ENCODE measurements at places on chromosomes 2 and 18.

DNA sequence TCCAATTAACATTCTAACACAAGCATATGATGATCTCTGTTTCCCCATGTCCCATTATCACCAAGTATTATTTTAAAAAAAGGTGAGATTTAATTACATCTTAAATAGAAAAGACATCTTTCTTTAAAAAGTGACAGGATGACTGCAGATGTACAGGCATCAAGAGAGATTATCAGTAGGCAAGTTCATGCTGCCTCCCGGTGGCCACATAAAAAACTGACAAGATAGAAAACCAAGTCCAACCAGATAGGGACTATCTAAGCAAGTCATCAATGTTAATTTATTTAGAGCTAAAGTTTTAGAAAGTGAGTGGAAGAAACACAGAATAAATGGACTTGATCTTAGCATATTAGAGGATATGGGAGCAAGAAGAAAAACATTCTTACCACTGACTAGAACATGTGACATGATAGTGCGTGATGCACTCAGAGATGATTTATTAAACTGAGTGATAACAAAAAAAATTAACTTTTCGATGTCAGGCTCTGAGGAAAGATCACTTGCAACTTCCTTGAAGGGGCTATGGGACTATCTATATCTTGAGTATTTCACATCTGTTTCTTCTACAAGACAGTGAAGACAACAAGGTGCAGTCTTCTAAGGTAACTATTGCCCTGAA lies 5.4 kb upstream of the TDRD15 start:
- no peak for DNase-seq

DNA sequence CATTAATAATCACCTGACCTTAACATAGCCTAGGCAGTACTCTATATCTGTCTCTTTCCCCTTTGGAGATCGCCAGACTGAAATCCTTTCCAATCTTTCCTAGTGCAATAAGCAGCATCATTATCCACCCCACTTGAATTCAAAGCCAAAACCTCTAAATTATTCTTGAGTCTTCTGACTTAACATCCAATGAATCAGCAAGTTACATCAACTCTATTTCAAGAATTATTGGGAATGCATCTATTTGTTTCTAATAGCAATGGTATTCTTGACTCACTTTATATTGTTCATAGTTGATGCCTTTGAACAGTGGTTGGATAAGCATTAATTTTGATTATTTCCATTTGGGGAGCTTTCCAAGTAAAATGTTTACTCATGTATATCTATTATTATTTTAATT lies 144.8 kb downstream of the ZNF804A start:
- no peak for DNase-seq

- DNase-seq, result no peak
Observed at GRCh38 chr2:98761909-98762308, 31.0 kb upstream of the MGAT4A start.

DNA sequence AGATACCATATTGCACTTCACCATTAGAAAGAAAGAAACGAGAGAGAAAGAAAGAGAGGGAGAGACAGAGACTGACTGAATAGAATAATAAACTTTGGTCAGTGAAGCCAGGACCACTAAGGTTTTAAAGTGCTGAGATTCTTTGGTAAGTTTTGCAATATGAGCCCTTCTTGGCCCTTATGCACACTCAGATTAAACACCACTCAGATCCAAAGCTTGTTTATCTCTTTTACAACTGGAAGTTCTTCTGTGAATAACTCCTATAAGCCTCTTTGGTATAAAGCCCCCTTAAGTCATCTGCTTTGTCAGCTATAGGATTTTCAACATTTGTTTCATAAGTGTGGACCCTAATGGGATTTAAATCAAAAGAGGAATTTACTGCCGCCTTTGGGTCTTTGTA lies 40.8 kb downstream of the PID1 start:
- DNase-seq, result no peak

DNA sequence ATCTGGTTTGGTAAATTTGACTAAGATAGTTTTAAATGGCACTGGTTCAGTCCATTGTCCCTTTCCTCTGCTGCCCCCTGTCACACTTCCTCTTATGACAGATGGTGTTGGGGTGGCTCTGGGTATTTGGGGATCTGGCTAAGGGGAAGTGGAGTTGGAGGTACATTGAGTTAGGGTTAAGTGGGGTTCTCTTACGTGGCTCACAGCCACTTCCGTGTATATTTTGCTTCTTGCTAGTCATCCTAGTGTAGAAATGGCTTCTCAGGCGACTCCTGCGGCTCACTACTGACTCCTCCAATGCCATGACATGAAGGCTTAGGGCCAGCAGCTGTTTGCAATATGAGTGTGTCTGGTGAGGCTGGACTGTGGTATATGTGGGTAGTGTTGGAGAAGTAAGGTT lies 187.0 kb downstream of the HAUS1 start:
- no peak for DNase-seq

DNA sequence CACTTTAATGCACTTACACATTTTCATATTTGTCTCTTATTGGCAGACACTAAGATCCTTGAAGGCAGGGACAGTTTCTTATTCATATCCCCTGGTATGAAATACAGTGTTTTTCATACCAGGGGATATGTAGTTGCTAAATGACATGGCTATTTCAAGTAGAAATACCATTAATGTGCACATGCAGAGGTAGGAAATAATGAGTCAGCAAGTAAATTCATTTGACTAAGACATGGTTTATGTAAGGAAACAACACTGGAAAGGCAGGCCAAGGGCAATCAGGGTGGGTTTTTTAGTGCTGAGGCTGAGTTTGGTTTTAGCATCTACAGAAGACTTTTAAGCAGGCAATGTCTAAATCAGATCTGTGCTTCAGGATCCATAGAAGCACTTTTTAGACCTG lies 155.9 kb downstream of the WDPCP start:
- DNase-seq, result no peak

- no peak for DNase-seq
Observed at GRCh38 chr2:240322991-240323390, 112.5 kb upstream of the GPC1 start.

DNA sequence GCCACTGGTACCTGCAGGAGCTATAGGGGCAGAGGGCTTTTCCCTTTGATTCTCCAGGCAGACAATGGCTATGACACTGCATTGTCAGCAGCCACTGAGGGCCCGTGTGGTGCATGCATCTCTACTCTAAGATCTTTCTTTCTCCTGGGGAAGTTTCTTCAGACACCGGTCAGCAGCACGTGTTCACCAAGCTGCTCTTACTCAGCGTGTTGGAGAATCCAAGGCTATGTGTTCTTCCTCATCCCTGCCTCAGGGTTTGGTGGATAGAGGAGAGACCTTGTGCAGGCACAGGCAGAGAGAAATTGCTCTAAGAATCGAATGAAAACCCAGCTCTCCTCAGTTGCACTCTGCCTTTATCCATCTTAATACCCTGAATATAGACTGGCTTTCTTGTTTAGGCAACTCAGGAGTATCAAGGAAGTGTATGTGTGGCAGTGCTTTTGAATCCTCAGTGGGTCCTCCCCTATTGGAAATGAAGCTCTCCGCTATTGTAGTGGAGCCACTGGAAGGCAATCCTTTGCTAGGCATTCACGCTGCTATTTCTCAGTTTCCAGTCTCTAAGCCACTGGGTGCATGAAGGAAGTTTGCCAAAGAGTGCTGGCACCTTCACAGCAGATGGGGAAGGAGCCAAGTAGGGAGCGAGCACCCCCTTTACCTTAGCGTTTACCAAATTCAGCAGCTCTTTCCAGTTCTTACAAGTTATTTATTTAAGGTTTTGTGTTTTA lies 86.9 kb upstream of the EML6 start:
- DNase-seq, result no peak

- no peak for DNase-seq
Observed at GRCh38 chr2:62854600-62855514, 149.3 kb downstream of the EHBP1 start.

DNA sequence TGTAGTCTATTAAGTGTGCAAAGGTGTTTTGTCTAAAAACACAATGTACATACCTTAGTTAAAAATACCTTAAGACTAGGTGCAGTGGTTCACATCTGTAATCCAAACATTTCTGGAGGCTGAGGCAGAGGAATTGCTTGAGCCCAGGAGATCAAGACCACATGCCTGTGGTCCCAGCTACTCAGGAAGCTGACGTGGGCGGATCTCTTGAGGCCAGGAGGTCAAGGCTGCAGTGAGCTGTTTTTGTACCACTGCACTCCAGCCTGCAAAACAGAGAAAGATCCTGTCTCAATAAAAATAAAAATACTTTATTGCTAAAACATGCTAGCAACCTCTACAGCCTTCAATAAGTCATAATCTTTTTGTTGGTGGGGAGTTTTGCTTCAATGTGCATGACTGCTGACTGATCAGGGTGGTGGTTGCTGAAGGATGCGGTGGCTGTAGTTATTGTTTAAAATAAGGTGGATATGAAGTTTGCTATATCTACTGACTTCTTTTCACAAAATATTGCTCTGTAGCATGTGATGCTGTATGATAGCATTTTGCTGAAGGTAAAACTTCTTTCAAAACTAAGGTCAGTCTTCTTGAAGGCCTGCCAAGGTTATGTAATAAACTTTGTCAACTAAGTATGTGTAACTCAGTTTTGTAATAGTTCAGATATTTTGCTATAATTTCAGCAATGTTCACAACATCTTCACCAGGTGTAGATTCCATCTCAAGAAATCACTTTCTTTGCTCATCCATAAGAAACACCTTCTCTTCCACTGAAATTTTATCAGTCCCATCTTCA lies 1238.0 kb upstream of the NRXN1 start:
- no peak for DNase-seq

- no peak for DNase-seq
Observed at GRCh38 chr18:46459789-46460455, 197.1 kb downstream of the LOXHD1 start.

DNA sequence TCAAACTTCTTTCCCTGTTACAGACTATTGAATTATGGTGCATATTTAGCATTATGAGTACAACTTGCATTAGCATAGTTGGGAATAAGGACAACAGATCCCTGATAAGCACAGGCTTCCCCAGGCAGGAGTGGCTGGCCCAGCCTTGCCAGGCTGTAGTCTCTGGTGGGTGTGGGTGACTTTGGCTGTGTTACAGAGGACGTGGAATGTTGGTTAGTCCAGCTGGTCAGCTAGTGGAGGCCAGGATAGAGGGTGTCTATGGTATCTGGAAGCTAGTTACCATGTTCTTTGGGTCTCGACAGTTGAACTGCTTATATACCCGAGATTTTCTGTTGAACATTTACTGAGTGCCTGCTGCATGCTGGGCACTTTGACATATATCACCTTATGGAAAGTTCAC lies 4.7 kb downstream of the SH3RF3 start:
- no peak for DNase-seq

Data from left cardiac atrium (tissue), 4 donors.